GM12878 (cell line): ENCODE measurements at places on chromosomes 12 and 14.

DNA sequence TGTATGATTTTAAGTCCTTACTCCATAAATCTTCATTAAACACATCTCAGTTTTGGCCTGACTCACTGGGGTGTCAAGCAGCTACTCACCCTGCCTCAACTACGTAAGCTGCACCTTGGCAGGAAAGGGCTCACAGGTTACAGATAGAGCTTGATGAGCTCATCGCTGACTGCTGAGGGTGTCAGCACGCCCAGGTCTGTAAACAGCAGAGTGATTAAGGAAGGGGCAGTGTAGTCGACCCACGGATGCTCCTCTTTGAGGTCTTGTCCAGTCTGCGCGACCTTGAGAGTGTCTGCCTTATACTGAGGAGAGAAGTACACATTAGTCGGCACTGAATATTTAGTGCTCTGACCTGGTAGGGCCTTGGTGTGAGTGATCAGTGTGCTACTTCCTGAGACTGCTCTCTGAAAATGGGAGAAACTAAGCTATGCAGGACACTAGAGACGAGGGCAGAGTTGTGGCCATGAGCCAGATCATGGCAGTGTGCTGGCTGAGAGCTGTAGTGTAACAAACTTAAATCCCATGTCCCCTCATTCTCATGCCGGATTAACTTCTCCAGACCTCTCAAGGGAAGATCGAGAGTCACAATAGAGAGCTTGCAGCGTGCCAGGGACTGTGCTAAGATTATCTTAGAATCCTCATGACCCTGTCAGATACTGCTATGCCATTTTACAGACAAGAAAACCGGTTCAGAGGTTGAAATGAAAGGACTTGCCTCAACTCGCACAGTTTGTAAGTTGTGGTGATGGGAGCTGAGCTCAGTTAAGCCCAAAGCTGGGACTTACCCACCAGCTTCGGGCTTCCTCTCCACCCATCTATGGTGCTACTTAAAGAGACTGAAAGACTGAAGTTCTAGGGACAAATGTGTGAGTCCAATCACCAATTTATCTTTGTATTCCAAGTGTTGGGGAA lies 11.6 kb downstream of the EIF2B1 start:
- DNase-seq: no peak

GRCh38 chr12:91250273-91250665 lies 67.7 kb upstream of the DCN start:
- DNase-seq: no peak

DNA sequence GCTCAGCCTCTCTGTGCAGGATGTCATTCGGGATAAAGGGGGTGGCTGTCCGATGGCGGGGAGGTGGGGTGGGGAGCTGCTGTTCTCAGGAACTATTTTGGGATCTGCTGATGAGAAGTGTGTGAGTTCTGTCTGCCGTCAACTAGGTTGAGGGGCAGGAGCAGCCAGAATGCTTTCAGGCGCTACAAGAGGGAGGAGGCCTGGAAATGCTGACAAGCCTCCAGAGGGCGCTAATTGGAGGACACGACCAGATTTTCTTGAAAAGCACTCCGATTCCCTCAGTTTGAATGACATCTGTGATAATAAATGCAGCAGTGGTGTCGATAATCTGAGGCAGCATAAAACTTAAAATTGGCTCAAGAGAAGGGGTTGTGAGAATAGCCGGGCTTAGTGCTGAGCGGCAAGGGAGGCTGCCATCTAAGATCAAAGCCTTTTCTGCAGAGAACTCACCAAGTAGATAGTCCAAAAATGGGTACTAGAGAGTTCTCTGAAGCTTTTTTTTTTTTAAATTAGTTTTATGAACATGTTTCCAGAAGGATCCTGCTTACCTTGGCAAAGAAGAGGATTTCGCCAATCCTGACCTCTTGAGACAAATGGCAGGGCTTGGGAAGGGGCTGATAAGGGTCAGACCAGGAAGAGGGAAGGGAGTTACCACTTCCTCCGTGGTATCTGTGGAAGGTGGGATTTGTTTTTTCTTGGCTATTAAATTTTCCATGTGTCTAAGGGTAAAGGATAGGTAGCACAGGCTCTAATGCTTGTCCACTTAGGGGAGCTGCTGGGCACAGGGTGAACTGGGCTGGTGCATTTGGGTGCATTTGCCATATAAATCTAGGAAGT lies 94.4 kb downstream of the CRACR2A start:
- DNase-seq: no peak

GRCh38 chr14:64891839-64892375 lies 12.2 kb upstream of the SPTB start:
- DNase-seq: peak; percentile 36

DNA sequence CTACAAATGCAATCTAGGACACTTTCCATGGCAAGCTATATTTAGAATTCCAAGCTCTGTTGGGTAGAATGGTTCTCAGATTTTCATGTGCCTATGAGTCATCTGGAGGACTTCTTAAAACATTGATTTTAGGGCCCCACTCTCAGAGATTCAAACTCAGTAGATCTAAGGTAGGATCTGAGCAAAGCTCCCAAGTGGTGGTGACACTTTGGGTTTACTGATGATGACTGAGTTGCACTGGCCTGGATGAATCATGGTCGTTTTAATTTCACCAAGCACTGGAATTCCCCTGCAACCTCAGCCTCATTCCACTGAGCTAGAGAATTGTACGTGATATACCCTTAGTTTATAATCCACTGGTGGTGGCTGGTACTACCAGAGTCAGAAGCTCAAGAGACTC lies 86.5 kb downstream of the PPM1H start:
- peak; percentile 3 for DNase-seq
